Activated T-helper 17 cell treated with anti-CD3 and anti-CD28 coated beads, Interleukin-2, amount 50 U/mL, for 72 hours (primary cell): ENCODE measurements at places on chromosomes 13 and 19. TPM values are rescaled to one million over a fixed set of nuclear protein-coding genes. Genes with fewer than 3 reads are reported as not detected.

- ATAC-seq, result no peak
Observed at GRCh38 chr19:4174895-4175668, 7.3 kb downstream of the SIRT6 start.

ACP7 gene
- total RNA-seq, result not detected

LILRA1 gene
- total RNA-seq, result not detected

ATP8A2 gene
- total RNA-seq, result 0.21 TPM

DNA sequence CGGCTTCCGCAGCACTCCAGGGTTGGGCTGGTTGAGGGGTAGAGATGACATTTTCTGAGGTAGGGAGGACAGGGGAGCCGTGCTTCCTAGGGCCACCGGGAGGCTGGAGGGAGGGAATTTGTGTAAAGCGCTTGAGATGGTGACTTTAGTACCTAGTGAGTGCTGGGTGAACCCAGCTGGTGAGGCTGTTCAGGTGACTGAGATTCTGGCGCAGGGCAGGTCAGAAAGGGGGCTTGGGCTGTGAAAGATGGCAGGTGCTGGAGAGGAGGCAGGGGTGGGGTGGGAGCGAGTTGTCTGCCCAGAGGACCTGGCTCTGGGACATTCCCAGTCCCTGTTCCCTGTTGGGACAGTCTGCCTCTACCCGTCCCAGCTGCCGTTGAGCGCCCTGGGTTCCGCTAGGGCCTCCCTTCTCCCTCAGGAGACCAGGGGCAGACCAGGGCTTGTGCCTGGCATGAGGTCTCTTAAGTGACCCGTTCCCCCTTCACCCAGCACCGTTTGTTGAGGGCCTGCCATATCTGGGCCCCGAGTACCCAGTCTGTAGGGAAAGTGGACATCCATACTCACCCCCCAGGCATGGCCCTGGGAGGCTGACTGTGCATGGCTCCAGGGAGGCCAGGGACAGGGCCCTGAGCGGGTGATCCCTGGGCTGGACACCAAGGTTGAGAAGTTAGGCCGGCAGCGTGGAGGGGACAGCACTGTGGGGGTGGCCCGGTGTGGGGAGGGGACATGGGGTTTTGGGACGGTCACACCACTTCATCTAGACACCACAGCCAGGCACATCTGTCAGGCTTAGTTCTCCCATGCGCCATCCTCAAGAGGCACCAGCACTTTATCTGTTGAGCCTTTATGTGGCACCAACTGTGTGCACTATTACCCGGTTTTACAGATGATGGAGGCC, 5.0 kb downstream of the PTOV1 start:
- no peak for ATAC-seq

- no peak for ATAC-seq
Observed at GRCh38 chr13:112001571-112001970, 65.4 kb upstream of the SOX1 start.

GRCh38 chr19:36986601-36987000, 70.5 kb downstream of the ZNF568 start:
- no peak for ATAC-seq

GRCh38 chr13:37869756-37870488, at the start of gene TRPC4:
Gene TRPC4, minus strand, starts transcription at chr13:37869772. Its CDS starts 86,439 bp downstream, at chr13:37783333.
- ATAC-seq, result peak; percentile 11

MEIS3 gene
- total RNA-seq, result not detected

- peak; percentile 65 for ATAC-seq
Observed at GRCh38 chr19:38734176-38734425, 10.2 kb downstream of the CAPN12 start.
